Cerebellum (tissue), 4 donors: ENCODE measurements at places on chromosomes 16 and 17. TPM values are rescaled to one million over a fixed set of nuclear protein-coding genes. Genes with fewer than 3 reads are reported as not detected.

- no peak for DNase-seq
These were observed 13.1 kb downstream of the MAP2K3 start for GRCh38 chr17:21297597-21297996.

- DNase-seq = no peak
These were observed 45.1 kb downstream of the SMPD3 start for GRCh38 chr16:68403177-68403576.

DNA sequence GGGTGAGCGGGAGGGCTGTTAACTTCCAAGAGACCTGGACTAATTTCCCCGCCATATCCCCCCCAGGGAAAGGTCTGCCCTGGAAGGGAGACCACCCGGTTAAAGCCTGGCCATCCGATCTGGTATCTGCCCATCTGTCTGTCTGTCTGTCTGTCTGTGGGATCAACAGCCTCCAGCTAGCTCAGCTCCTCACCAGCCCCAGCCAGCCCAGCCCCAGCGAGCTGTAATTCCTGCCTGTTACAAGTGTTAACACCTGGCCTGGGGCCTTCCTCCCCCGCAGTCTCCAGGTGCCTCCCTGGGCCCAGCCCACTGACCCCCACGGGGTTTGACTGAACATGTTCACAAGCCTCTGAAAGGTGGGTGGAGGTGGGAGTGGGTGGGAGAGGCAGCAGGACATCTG, 4.0 kb downstream of the WNT3 start:
- no peak for DNase-seq

HSPB9 gene
- 0.18 TPM for total RNA-seq

CEMP1 gene
- total RNA-seq = not detected
